PC-3 (cell line): ENCODE measurements at places on chromosomes 5 and 9. TPM values are rescaled to one million over a fixed set of nuclear protein-coding genes. Genes with fewer than 3 reads are reported as not detected.

The FOXD4L4 gene
- total RNA-seq, result not detected in 2 replicates

- H3K4me1 ChIP-seq, result no peaks in the 10 kb centered on the region
- H3K27ac ChIP-seq, result no peak overlapping the region
- H3K4me3 ChIP-seq, result no peak overlapping the region
- DNase-seq, result no peak
- H3K27me3 ChIP-seq, result no peaks in the 10 kb centered on the region
Observed at GRCh38 chr5:44048276-44048984, 340.8 kb downstream of the FGF10 start.

DNA sequence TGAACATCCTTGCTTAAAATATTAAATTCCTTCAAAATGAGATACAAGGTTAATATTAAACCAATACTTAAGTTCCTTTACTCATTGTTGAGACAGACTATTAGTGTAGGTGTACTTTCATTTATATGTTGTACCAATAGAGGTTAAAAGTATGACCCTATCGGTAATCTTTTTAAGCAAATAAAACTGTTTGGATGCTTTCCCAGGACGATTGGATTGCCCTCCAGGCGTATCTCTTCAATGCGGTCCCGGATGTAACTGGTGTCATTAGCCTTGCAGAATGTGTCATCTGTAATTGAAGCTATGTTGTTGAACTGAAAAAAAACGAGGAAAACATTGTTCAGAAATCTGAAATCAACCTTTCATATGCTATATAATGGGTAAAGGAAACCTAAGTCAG lies 18.9 kb downstream of the OGN start:
- no peak overlapping the region for H3K4me3 ChIP-seq
- H3K36me3 ChIP-seq, result no peaks in the 10 kb centered on the region
- H3K27me3 ChIP-seq, result no peaks in the 10 kb centered on the region

- no peaks in the 10 kb centered on the region for H3K27me3 ChIP-seq
- H3K4me1 ChIP-seq, result peaks cover 32% of the 10 kb centered on the region
- no peak for DNase-seq
- no peak overlapping the region for H3K4me3 ChIP-seq
- peaks cover 14% of the 10 kb centered on the region for H3K36me3 ChIP-seq
Observed at GRCh38 chr9:106879439-106879882, 16.5 kb downstream of the ZNF462 start.

GRCh38 chr5:78360674-78360923 lies 182 bp downstream of the SCAMP1 start:
- DNase-seq, result no peak
- H3K4me3 ChIP-seq, result peak overlapping the region; percentile 97
- H3K27ac ChIP-seq, result peak overlapping the region; percentile 93
- peaks cover 14% of the 10 kb centered on the region for H3K4me1 ChIP-seq

The PCDHB8 gene
- total RNA-seq, result 0.22 and 0.40 TPM in 2 replicates

DNA sequence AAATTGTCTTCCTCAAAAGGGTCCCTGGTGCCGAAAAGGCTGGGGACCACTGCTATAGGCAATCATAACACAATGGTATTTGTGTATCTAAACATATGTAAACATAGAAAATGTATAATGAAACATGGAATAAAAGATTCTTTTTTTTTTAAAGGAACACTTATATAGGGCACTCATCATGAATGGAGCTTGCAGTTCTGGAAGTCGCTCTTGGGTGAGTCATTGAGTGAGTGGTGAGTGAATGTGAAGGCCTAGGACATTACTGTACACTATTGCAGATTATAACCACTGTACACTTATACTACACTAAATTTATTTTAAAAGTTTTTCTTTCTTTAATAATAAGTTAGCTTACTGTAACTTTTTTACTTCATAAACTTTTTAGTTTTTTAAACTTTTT lies 176.4 kb downstream of the ARRDC3 start:
- H3K36me3 ChIP-seq, result no peaks in the 10 kb centered on the region
- peak overlapping the region; percentile 20; the same call in 1 of the 2 replicates for H3K27ac ChIP-seq
- H3K27me3 ChIP-seq, result no peaks in the 10 kb centered on the region
- H3K4me3 ChIP-seq, result no peak overlapping the region
- H3K4me1 ChIP-seq, result peaks cover 5% of the 10 kb centered on the region; the same call in 1 of the 2 replicates

- H3K27ac ChIP-seq, result no peak overlapping the region
- no peak for DNase-seq
- no peaks in the 10 kb centered on the region for H3K4me1 ChIP-seq
- H3K27me3 ChIP-seq, result no peaks in the 10 kb centered on the region; the same call in 1 of the 2 replicates
- no peak overlapping the region for H3K4me3 ChIP-seq
- H3K36me3 ChIP-seq, result no peaks in the 10 kb centered on the region
Observed at GRCh38 chr9:87529671-87530070, 32.0 kb downstream of the DAPK1 start.

The SCGB3A2 gene
- 0.51 TPM in 1 of 2 replicates, not detected in the other for total RNA-seq
